ENCODE measurements at places on chromosomes 4 and X. TPM values are rescaled to one million over a fixed set of nuclear protein-coding genes. Genes with fewer than 3 reads are reported as not detected.

Gene PLAC8
- 41.9 TPM for total RNA-seq

GRCh38 chrX:13215729-13216128 is 104.1 kb downstream of the ATXN3L start:
- DNase-seq, result no peak

GRCh38 chr4:101009471-101009870 is 337.9 kb downstream of the PPP3CA start:
- DNase-seq, result no peak

DNA sequence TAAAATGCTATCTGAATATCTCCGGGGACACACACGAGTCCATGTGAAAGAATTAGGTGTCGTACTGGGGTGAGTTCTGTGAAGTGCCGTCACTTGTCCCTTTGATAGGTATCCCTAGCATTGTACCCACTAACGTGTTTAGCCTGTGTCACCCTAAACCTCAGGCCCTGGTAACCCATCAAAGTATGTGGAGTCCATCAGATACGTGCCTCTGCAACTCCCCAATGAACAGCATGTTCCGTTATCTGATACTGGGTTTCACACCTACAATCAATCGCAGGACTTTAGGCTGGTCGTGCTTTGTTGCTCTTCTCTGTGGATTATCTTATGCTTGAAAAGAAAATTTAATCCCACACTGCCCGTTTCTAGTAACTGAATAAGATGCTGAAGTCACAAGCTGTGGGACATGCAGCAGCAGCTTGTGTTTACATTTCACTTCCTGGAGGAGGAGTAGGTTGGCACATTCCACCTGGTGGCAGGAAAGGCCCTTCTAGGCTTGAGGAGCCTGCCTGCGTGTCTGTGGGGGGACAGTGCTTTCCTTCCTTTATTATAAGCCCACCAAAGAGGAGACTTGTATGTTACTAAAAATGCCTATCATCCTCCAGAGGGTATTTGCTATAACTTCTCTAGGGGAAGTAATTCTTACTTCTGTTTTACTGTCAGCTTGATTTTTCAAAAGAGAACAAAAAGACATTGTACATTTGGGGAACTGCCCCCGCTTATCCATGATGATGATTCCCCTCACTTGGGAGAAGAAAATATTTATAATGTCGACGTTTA is 127.2 kb downstream of the FNIP2 start:
- no peak for DNase-seq

All from activated T-helper 1 cell treated with anti-CD3 and anti-CD28 coated beads, Interleukin-12 subunit alpha, Interleukin-12 subunit beta, Interleukin-2, Interleukin-4 antibody, amounts not matched to agents 30 ng/mL and 10 ng/mL and 1 ng/mL, durations not matched to agents 14 hours and 24 hours and 36 hours (primary cell).